Heart left ventricle (tissue), 16 donors: ENCODE measurements at places on chromosomes 16 and 17. TPM values are rescaled to one million over a fixed set of nuclear protein-coding genes. Genes with fewer than 3 reads are reported as not detected.

The SAMD14 gene
- 0.89 TPM for total RNA-seq

The PRSS33 gene
- total RNA-seq, result not detected

The CCL1 gene
- total RNA-seq, result not detected

The ASGR1 gene
- total RNA-seq, result 1.4 TPM

GRCh38 chr17:50946891-50947781, 81.0 kb upstream of the TOB1 start:
- no peak overlapping the region for H3K27ac ChIP-seq
- no peaks in the 10 kb centered on the region for H3K36me3 ChIP-seq
- H3K4me1 ChIP-seq, result peaks cover 47% of the 10 kb centered on the region
- no peak for DNase-seq

The PLEKHG4 gene
- total RNA-seq, result 0.60 TPM

The EVPLL gene
- total RNA-seq, result not detected

DNA sequence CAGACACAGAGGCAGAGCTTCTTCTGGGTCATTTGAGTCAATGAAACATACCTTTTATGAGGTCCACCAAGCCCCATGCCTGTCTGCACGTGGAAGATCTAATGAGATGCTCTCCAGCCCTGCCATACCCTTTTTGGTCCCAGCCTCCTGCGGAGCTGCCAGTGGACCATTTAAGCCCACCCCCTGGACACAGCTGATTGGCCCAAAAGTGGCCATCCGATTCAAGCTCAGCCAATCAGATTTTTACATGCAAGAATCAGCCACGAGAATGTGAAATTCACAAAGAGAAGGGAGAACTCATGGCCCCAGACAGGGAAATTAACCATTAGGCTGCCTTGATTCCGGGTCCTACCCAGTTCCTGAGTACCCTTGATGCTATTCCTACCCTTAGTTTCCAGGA, 231.0 kb upstream of the EEF2KMT start:
- no peaks in the 10 kb centered on the region for H3K36me3 ChIP-seq
- H3K4me1 ChIP-seq, result no peaks in the 10 kb centered on the region
- H3K27me3 ChIP-seq, result no peaks in the 10 kb centered on the region

The C1QBP gene
- total RNA-seq, result 112 TPM

- no peak overlapping the region for H3K4me3 ChIP-seq
- DNase-seq, result peak; percentile 58
- peak overlapping the region; percentile 57 for H3K27ac ChIP-seq
- peaks cover 100% of the 10 kb centered on the region for H3K36me3 ChIP-seq
These were observed 11.7 kb downstream of the SLC7A6OS start for GRCh38 chr16:68298907-68299561.
